IMR-90 (cell line): ENCODE measurements at places on chromosomes 5 and 9. TPM values are rescaled to one million over a fixed set of nuclear protein-coding genes. Genes with fewer than 3 reads are reported as not detected.
A peak's percentile ranks its signal among the peaks of the same experiment; 100 is the strongest.

Gene FAM153A
- total RNA-seq = not detected in 2 replicates

Gene FOXD4L4
- total RNA-seq = under 0.01 TPM in 1 of 2 replicates, not detected in the other

Gene FABP6
- total RNA-seq = not detected in 2 replicates

DNA sequence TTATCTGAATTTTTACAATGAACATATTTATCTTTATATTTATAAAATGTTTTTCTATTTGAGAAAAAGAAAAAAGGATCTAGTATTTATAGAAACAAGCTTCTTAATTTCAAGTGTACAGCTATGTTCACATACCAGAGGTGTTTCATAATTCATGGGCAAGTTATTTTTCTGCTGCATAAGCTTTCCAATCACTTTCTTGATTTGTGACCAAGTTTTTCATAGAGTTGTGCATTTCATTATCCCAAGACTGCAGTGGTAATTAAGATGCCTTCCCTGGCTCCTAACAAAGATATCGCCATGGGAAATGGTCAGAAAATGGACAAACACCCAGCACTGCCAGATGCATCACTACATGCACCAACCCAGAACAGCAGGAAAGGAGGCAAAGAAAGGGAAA lies 124.6 kb downstream of the GNAQ start:
- DNase-seq = no peak

DNA sequence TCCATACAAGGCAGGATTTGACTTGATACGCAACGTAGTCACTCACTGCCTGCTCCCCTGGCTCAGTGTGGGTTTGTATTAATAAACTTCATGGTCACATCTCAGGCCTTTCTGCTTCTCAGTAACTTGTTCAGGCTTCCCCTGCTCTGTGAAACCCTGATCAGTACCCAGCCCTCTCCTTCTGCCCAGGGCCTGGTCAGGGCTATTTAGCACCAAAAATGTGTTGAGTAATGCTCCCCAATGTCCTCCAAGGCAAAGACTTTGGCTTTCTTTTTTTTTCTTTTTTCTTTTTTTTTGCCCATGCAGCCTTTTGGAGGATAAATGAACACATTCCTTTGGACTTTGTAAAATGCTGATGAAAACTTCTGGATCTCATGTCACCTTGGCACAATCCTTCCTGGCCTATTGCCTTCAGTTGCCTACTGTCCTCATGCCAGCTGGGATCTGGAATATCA lies 399.2 kb upstream of the KLF4 start:
- DNase-seq = no peak

GRCh38 chr5:168312606-168313295 lies 21.3 kb downstream of the WWC1 start:
- DNase-seq = no peak

DNA sequence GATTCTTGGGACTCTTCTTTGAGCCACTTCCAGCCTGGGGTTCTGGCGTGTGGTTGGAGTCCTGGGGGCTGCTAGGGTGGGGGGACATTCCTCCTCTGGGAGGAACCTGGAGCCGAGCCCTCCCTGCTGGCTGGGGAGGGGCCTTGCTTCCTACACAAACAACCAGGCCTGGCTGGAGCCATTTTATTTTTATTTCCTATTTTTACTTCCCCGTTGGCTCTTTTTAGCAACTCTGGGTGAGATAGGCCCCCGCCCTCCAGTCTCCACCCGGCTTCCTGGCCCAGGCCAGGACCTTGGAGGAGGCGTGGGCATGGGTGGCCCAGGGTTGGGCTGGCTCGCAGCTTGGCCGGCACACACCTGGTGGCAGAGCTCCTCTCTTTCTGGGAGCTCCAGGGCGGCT lies 15.1 kb downstream of the RXRA start:
- no peak for DNase-seq

DNA sequence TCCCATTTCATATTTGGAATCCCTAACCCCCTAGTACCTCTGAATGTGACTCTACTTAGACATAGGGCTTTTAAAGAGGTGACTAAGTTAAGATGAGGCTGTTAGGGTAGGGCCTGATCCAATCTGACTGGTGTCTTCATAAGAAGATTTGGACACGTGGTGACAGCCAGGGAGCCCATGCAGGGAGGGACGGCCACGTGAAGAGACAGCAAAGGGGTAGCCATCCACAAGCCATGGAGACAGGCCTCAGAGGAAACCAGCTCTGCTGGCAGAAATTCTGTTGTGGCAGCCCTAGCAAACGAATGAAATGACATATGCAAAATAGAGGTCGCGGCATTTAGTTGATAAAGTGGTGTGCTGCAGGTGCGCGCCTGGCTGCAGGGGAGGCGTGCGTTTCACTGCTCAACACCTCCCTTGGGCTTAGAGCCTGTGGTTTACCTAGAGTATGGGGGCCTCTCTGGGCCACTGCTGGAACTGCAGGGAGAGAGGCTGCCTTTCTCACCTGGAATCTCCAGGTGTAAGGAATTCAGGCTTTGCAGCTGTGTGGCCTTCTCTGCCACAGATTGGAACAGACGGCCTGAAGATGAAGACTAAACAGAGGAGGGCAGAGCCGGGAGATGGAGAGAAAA lies 7.1 kb upstream of the AFAP1L1 start:
- DNase-seq = no peak

Gene CD14
- 0.18 TPM in 1 of 2 replicates, not detected in the other for total RNA-seq

- peak; percentile 49 for DNase-seq
Measured at GRCh38 chr5:59673438-59674058, 220.0 kb downstream of the PDE4D start.

GRCh38 chr9:127316586-127317323 lies 52.2 kb downstream of the GARNL3 start:
- DNase-seq = peak; percentile 39

Gene MCTP1
- 0.56 TPM in 1 of 2 replicates, not detected in the other for total RNA-seq

Gene PDE6A
- not detected in 2 replicates for total RNA-seq

Gene THBS4
- total RNA-seq = 0.83 and 0.90 TPM in 2 replicates

Gene BTNL9
- not detected in 2 replicates for total RNA-seq

- peak; percentile 75 for DNase-seq
Measured at GRCh38 chr5:122392824-122393223, 80.8 kb downstream of the SNCAIP start.

Gene CER1
- not detected in 2 replicates for total RNA-seq

DNA sequence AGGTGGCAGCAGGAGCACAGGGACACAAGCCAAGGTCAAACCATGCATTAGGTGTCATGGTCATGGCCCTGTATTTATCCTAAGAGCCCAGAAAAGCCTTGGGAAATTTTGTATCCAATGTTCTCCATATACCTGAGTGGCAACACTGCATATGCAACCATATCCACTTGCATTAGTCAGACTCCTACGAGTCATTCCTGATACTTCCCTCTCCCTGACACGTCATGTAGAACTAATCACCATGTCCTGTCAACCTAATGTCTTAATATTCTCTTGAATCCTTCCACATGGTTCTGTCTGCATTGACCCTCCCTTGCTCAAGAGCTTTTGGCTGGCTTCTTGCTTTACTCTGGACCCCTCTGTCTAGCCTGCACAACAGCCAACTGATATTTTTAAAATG lies 9.4 kb downstream of the SCGB3A2 start:
- peak; percentile 36 for DNase-seq

GRCh38 chr5:65951330-65951729 lies 25.0 kb downstream of the ERBIN start:
- DNase-seq = no peak

Gene DOCK8
- total RNA-seq = not detected in 2 replicates

GRCh38 chr5:60274747-60275146 lies 381.2 kb upstream of the PDE4D start:
- DNase-seq = no peak

DNA sequence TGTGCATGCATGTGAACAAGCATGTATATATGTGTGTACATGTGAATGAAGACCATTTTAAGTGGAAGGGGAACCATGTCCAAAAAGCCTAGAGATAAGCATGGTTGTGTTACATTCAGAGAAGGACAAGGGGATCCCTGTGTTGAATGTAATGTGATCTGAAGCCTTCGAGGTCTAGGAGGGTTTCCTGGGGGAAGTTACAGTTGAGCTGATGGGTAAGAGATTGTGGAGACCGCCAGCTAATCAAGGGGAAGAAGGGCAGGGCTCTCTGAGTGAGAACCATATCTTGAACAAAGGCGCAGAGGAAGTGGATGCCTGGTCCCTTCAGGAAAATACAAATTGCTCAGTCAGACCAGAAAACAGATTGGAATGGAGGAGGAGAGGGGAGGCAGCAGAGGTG lies 45.5 kb upstream of the TNFSF15 start:
- DNase-seq = no peak

Gene PCBD2
- 2.2 and 2.8 TPM in 2 replicates for total RNA-seq

DNA sequence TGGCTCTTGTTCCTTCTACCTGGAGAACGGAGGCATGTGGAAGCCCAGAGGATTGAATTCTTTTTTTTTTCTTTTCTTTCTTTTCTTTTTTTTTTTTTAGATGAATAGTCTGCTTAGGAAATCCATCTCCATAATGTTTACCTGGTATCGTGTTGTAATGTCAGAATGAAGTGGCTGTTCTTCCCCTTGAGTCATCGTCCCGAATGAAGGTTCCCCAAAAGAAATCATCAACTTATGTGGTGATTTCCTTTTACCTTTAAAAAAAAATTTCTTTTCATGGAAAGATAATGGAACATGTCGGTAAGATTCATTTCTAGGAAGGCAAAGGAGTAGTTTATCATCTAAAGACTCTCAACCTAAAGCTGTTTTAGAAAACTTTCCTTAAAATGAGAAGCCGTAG lies 59.7 kb downstream of the DOCK8 start:
- DNase-seq = no peak

Gene CA9
- 0.54 and 0.56 TPM in 2 replicates for total RNA-seq
